Thoracic aorta endothelial cell (primary cell): ENCODE measurements at places on chromosomes 3 and 15. TPM values are rescaled to one million over a fixed set of nuclear protein-coding genes. Genes with fewer than 3 reads are reported as not detected.

CPLX3 gene
- total RNA-seq: not detected in 2 replicates

FBLN2 gene
- total RNA-seq: 0.22 and 0.40 TPM in 2 replicates

GPR160 gene
- total RNA-seq: 3.0 and 5.3 TPM in 2 replicates

GHSR gene
- total RNA-seq: not detected in 2 replicates

ANXA2 gene
- total RNA-seq: 3,978 and 4,026 TPM in 2 replicates

EBLN2 gene
- total RNA-seq: 12.3 and 12.4 TPM in 2 replicates

SLC22A13 gene
- 0.22 and 0.27 TPM in 2 replicates for total RNA-seq

PLCH1 gene
- total RNA-seq: 0.14 and 0.27 TPM in 2 replicates

CD86 gene
- total RNA-seq: not detected in 2 replicates

TNFSF10 gene
- total RNA-seq: 25.7 and 25.8 TPM in 2 replicates

KIF23 gene
- total RNA-seq: 59.4 and 83.5 TPM in 2 replicates

TYRO3 gene
- 10.4 and 12.6 TPM in 2 replicates for total RNA-seq

CYP1A2 gene
- total RNA-seq: not detected in 2 replicates

SLC7A14 gene
- total RNA-seq: 1.1 and 2.4 TPM in 2 replicates

DPPA2 gene
- total RNA-seq: not detected in 2 replicates

TRIM42 gene
- total RNA-seq: not detected in 2 replicates

IL17RB gene
- 0.22 TPM in 1 of 2 replicates, not detected in the other for total RNA-seq

U2SURP gene
- total RNA-seq: 146 and 165 TPM in 2 replicates

PLAAT1 gene
- total RNA-seq: 0.13 and 0.29 TPM in 2 replicates

TRANK1 gene
- 8.5 and 15.0 TPM in 2 replicates for total RNA-seq

HHATL gene
- not detected in 2 replicates for total RNA-seq

RPP25 gene
- total RNA-seq: 16.2 and 20.9 TPM in 2 replicates

INTS14 gene
- total RNA-seq: 47.6 and 58.2 TPM in 2 replicates
